IPS DF 6.9 (cell line): ENCODE measurements at places on chromosomes 3 and 15.

DNA sequence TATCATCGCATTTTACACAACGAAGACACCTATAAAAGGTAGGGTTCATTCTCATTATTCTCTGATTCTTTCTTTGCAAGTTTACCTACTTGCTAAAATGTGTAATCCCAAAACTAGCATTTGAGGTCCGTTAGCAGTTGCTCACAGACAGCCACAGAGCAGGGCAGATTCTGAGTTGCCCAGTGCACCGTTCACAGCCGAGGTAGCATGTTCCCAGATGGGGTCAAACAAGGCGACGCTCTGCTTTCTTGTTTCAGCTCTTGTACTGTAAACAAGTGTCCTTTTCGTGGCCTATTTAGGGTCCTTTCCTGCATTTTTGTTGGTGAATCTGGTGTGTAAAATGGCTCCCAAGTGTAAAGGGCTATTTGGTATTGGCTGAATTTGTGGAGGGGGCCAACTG, 3.1 kb downstream of the PPP1R2 start:
- no peak for DNase-seq

DNA sequence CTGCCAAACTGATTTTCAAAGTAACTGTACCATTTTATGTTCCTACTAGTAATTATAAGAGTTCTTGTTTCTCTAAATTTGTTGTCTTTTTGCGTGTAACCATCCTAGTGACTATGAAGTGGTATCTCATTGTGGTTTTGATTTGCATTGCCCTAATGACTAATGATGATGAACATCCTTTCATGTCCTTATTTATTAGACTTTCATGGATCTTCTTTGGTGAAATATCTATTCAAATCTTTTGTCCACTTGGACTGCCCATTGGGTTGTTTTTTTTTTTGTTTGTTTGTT, 3.6 kb downstream of the OXSR1 start:
- DNase-seq: no peak

DNA sequence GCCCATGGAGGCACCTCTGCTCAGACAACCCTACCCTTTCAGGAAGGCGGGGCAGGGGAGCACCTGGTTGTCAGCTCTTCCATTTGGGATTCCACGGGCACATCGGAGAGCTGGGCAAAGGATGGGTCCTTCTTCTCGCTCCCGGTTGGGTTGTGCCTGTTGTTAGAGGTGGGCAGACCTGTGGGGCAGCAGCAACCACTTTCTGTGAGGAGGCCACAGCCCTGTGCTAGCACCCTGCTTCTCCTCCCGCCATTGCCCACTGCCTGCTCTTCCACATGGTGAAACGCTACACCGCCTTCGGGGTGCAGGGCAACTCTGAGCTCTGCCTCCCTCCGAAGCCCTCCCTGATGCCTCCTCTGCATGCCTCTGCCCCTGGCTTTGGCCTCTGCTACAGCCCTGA, 7.0 kb upstream of the HHATL start:
- DNase-seq: no peak

GRCh38 chr3:185929192-185930151, 8.3 kb downstream of the TRA2B start:
- no peak for DNase-seq

GRCh38 chr15:47876986-47877385, 159.7 kb downstream of the SEMA6D start:
- no peak for DNase-seq

DNA sequence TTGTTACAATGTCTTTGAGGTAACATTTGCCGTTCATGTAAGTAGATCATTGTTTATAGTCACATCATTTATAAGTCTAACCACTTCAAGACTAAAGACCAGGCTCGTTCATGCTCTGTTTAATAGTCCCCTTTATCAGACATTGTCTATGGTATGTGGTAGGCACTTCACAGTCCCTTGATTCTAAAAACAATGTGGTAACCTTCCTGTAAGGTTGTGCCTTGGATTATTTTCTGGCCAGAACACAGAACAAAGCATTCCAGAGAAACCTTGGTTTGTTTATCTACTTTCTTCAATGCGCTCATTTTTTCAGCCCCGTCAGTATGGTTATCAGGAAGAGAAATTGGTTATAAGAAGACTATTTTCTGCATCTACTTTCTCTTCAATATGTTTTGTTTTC, 16.3 kb upstream of the ST3GAL6 start:
- DNase-seq: no peak

DNA sequence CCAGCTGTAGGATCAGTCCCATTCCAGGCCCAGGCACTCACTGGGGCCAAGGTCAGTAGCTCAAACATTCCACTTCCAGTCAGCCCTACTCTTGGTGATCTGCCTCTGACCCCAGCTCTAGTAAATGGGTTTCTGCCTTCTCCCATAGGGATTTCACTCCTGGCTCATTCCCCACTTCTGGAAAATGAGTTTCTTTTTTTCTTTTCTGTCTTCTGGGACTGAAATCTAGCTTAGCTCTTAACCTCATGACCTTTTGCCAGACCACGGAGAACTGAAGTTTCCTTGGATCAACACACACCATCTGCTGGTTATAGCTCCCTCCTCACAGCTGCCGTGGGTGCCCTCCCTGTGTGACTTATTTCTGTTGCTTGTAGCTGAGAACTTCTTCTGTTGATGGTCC, 21.3 kb downstream of the MME start:
- no peak for DNase-seq

GRCh38 chr3:133881492-133881891, 14.2 kb downstream of the RAB6B start:
- DNase-seq: no peak

DNA sequence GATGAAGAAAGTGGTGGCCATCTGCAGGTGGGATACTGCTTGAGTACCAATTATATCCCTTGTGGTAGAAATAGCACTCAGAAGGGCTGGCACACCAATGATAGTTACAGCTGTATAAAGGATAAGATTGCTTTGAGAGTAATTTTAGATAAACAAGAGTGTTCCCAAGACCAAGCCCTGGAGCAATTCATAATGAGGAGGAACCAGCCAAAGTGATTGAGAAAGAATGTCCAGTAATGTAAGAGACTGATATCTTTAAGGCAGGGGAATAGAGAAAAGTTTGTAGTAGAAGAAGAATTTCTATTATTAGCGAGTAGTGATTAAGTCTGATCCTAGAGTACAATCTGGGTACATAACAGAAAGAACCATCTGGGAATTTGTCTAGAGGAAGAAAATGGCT, 945.1 kb downstream of the OTOL1 start:
- DNase-seq: no peak

DNA sequence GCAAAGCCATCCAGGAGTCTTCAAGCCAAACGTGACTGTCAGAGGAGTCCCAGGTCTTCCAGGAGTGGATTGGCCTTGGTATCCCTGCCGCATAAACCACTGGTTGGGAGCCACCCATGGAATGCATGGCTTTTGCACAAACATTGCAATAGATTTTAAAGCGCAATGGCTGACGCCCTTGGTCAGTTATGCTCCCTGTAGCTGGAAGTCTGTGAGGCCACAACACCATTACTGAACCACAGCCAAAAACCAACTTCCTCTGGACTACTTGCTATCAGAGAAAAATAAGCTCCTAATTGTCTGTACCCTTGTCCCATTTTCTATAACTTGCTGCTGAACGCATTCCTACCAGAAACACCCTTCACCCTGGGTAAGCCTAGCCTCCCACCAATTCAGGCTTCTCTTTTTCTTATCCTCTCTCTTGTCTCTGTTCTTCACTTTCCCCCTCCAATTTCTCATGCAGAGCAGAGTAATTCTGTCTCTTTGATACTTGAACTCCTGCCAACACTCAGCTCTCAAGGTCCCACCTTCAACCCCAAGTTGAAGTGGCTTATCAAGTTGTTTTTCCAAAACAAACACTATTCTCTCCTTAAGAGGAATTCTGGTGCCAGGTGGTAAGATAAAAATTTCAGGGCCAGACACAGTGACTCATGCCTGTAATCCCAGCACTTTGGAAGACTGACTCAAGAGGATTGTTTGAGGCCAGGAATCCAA, 176.4 kb upstream of the UBE2E1 start:
- DNase-seq: no peak

GRCh38 chr15:76382987-76383728, 46.6 kb downstream of the ISL2 start:
- no peak for DNase-seq

DNA sequence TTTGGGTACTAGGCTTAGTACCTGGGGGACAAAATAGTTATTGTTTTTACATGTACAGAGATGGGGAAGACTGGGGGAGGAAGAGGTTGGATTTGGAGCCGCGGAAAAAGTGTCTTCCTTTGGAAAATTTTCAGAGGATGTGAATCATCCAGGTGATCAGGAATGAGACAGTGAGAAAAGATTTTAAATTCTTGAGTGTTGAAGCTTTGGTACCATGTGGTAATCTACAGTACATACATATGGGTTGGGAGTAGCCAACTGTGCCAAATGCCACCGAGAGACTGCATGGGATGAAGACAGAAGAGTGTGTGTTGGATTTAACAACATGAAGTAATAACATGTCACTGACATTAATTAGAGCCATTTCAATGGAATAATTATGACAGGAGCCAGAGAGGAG, 1238.2 kb downstream of the ROBO1 start:
- no peak for DNase-seq

DNA sequence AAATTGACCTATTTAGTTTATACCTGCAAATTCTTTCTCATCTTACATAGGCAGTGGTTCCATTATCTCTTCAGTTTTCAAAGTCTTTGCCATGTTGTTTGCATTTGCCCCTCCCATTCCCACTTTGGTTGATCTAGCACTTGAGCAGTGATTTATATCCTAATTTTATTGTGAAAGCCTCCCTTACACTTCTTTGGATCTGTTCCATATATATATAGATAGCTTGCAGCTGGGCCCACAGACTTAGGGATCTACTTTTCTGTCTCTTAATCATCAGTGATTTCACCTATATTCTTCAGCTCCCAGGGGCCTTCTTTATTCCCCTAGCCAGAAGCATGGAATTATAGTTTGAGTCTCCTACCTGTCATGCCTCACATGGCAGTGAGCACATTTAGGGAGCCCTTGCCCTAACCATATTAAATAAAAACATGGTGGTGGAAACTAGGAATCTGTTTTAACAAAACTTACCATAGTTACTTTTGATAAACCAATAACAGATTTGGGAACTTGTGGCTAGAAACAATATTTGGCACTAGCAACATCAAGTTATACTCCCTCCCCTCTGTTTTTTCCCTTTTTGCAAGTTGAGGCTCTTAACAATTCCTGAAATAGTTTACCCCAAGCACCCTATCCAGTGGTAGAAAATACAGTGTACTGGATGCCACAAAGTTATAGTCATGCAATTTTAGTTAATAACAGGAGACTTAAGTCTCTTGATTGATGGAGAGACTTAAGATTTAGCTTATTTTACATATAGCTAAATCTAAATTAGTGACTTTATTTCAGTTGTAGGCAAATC, 41.7 kb downstream of the ARIH1 start:
- no peak for DNase-seq

DNA sequence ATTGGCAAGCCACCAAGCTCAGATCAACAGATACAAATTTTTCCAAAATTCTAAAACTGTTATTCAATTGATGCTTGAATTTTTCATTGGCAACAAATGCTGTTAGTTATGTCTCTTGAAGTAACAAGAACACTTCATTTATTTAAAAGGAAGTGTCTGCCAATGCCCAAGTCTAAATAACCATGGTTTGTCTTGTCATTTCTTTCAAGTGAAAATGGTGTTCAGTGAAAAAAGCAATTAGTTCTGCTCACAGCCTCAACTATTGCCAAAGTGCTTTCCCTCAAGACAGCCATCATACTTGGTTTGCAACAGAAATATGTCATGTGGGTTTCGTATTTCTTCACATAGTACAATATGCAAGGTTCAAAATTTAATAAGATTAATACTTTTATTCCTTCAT, 312.6 kb upstream of the LMCD1 start:
- DNase-seq: no peak

GRCh38 chr3:128698211-128699047, 27.6 kb upstream of the RAB7A start:
- DNase-seq: no peak

- DNase-seq: peak; percentile 74
Observed at GRCh38 chr3:131794766-131795388, 239.9 kb downstream of the CPNE4 start.

DNA sequence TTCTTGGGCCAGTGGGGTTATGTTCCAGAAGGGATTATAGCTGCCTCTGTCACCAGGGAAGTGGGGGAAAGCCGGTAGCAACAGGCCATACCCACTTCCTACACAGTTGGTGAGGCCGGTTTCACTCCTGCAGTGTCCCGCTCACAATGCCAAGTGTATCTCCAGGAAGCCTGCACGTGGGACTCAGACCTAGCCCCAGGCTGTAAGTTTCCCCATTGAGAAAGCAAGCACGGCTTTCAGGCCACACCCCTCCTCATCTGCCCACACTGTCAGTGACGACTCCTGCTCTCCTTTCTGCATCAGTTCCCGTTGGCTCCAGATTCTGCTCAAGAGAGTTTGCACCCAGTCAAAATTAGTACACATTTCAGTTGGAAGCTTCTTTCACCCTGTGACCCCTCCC, 51.6 kb upstream of the CPOX start:
- DNase-seq: no peak

- DNase-seq: no peak
Observed at GRCh38 chr3:71958533-71958932, 173.6 kb upstream of the PROK2 start.

GRCh38 chr3:113531826-113532697, at the start of gene SIDT1:
Gene SIDT1 (plus strand): TSS chr3:113532555. CDS start chr3:113533022, 467 bp downstream.
- DNase-seq: no peak

GRCh38 chr15:52683580-52683979, 4.4 kb upstream of the ATOSA start:
- DNase-seq: no peak

- DNase-seq: no peak
Observed at GRCh38 chr3:100002599-100003350, 111.5 kb downstream of the FILIP1L start.
